ENCODE measurements at places on chromosomes 2 and 18. TPM values are rescaled to one million over a fixed set of nuclear protein-coding genes. Genes with fewer than 3 reads are reported as not detected.

The DNAJC5G gene
- not detected for total RNA-seq

The CDKL4 gene
- total RNA-seq = not detected

The SIGLEC15 gene
- total RNA-seq = 0.07 TPM

The HS6ST1 gene
- total RNA-seq = 23.8 TPM

The KLHL30 gene
- 0.96 TPM for total RNA-seq

The CDH19 gene
- total RNA-seq = not detected

The AOX1 gene
- total RNA-seq = 0.14 TPM

The CYRIA gene
- total RNA-seq = 10.7 TPM

The SCYGR4 gene
- not detected for total RNA-seq

The PRKAG3 gene
- not detected for total RNA-seq

The DPP10 gene
- 0.61 TPM for total RNA-seq

The LGALSL gene
- 11.1 TPM for total RNA-seq

The SYT4 gene
- not detected for total RNA-seq

The OSBPL6 gene
- 0.23 TPM for total RNA-seq

The TEX44 gene
- total RNA-seq = not detected

The FHOD3 gene
- total RNA-seq = 7.8 TPM

The INHBB gene
- total RNA-seq = 52.0 TPM

The SLC9A4 gene
- total RNA-seq = not detected
